Calu3 (cell line): ENCODE measurements at places on chromosomes 4 and X. TPM values are rescaled to one million over a fixed set of nuclear protein-coding genes. Genes with fewer than 3 reads are reported as not detected.

SORCS2 gene
- total RNA-seq, result not detected in 2 replicates

DNA sequence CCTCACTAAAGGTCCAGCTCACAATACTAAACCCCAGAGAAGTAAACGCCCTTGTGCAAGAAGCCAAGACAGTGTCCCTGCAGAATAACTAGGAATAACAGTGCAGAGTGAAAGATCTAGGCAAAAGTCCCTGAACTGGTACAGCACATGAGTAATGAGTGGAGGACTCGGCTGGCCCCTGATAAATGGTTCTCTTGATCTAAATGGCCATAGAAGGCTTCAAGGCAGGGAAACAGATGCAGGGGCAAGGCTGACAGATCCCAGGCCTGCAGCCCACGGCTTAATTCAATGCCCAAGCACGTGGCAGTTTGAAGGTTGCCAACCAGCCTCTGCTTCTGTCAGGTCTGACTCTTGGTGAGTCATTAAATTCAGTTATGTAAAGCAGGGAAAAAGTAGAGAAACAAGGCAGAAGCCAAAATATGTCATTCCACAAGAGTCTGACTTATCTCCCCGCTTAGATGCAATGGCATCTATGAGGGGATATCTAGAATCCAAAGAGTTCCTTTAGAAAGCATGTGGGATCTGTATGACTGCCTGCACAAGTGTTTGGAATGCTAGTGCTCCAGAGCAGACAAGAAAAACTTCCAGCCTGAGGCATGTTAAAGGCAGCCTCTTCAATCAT, 121.3 kb downstream of the PRDM5 start:
- DNase-seq, result no peak

- DNase-seq, result no peak
Observed at GRCh38 chrX:95974890-95975289, 709.8 kb upstream of the DIAPH2 start.

DNA sequence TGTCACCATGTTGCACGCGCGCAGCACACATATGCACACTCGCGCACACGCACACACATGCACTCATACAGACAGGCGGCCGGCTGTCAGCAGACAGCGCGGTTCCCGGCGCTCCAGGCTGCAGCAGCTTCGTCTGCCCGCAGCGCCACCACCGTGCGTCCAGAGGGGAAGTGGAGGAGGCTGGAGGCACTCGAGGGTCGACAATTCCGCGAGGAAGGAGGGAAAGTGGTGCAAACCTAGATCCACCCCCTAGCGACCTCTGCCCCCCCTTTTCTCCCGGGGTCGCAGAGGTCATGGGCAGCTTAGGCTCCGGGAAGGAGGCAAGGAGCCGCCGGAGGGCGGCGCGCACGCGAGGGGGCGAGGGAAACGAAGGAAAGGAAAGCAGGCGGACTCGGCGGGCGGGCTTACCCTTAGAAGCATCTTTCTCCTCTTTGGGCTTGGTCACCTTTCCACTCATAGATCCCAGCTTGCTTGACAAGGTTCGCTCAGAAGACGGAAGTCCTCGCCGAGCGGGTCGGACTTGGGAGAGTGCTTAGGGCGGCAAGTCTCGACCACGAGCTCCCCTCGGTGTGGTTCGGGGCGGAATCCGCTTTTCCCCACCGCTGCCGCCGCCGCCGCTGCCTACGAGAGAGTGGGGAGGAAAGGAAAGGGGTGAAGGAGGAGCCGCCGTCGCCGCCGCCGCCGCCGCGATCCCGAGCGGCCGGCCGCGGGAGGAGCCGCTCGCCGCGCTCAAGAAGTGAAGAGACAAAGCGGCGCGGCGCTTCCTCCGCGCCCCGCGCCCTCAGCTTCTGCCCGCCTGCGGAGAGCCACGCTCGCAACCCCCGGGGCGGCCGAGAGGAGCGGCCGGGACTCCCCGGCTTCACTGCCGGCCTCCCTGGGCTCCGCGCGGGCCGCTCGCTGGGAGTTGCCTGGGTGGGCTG, 326.6 kb upstream of the F9 start:
- no peak for DNase-seq

DNA sequence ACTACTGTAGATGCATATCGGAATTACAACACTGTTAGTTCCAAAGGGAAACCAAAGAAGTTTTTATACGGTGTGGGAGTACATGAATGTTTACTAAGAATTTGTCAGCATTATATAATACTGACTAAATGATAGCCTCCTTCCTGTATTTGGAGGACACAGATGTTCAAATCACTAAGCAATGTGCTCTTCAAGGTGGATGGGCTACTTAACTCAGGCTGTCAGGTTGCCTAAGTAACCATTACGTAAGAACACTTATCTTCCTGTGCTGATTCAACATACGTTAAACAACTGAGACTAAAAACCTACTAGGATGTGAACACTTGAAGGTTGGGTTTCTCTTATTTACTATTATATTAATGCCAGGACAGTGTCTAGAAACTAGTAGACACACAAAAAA, 81.9 kb upstream of the HPGD start:
- no peak for DNase-seq

IGFBP7 gene
- 12.0 and 20.6 TPM in 2 replicates for total RNA-seq
